Stimulated activated CD4-positive, alpha-beta T cell treated with anti-CD3 and anti-CD28 coated beads, Interleukin-1b, Interleukin-23, amount 100 ng/mL, for 24 hours (primary cell): ENCODE measurements at places on chromosomes 3 and 15.

GRCh38 chr3:29771602-29772001, 490.7 kb downstream of the RBMS3 start:
- DNase-seq = no peak

DNA sequence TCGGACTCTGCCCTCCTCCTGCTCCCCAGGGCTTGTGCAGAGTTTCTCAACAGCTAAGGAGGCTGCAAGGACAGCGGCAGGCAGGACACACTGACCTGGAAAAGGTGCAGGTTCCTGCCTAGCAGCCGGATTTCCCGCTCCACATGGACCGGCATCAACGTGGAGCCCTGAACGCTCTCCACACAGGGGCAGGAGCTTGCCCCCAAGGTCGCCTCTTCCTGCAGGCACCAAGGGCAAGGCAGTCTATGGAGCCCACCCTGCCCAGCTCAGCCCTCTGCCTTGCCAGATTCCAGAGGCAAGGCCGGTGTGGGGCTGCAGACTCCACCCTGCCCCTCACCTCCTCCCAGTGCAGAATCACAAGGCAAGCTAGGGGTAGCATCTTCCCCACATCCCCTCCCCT, 10.7 kb downstream of the PLXNB1 start:
- no peak for DNase-seq

GRCh38 chr3:28322464-28322863, 26.1 kb upstream of the ZCWPW2 start:
- DNase-seq = no peak

- no peak for DNase-seq
Measured at GRCh38 chr3:60000311-60001105, 950.7 kb upstream of the CFAP20DC start.

DNA sequence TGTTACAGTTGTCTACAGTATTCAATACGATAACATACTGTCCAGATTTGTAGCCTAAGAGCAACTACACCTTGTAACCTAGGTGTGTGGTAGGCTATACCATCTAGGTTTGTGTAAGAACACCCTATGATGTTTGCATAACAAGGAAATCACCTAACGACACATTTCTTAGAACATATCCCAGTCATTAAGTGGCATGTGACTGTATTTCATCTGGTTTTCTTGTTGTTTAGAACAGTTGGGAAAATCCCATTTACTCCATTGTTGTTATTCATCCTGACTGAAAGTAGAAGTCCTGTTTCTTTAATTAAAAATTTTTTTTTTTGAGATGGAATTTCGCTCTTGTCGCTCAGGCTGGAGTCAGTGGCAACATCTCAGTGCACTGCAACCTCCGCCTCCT, 31.3 kb downstream of the LRRC28 start:
- no peak for DNase-seq

DNA sequence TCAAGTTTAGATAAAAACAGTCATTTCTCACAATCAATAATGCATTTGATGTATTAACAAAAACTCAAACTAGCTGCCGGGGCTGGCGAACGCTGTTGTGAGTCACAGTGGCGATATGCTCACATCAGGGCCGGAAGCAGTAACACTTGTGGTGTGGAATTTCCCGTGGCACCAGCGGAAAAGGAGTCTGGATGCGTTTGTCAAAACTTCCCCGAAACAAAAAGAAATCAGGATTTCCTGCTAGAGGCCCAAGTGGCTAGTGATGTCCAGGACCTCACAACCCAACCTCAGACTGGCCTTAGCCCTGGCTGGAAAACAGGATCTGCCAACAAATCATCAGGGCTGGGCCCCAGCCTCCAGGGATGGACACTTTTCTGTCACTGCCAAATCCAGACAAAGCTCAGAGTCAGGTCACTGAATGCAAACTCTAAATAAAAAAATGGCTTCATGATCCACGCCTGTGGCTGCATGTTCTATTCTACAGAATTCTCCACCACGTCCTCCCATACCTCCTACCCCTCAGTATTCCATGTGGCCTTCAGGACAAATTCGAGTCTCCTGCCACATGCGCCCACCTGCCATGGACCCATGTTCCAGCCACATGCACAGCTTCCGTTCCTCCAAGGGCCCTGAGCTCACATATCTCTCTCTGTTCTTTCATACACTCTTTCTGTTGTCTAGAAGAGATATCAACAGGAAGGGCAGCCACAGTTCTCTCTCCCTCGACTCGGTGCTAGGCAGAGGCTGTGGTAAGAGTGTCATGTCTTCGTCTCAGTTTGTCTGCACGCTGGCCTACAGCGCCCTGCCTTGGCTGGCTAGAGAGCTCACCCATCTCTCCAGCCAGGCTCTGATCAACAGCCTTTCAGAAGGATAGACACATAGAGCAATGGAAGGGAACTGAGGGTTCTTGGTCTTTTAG, 35.4 kb downstream of the EHD4 start:
- DNase-seq = peak; percentile 62

DNA sequence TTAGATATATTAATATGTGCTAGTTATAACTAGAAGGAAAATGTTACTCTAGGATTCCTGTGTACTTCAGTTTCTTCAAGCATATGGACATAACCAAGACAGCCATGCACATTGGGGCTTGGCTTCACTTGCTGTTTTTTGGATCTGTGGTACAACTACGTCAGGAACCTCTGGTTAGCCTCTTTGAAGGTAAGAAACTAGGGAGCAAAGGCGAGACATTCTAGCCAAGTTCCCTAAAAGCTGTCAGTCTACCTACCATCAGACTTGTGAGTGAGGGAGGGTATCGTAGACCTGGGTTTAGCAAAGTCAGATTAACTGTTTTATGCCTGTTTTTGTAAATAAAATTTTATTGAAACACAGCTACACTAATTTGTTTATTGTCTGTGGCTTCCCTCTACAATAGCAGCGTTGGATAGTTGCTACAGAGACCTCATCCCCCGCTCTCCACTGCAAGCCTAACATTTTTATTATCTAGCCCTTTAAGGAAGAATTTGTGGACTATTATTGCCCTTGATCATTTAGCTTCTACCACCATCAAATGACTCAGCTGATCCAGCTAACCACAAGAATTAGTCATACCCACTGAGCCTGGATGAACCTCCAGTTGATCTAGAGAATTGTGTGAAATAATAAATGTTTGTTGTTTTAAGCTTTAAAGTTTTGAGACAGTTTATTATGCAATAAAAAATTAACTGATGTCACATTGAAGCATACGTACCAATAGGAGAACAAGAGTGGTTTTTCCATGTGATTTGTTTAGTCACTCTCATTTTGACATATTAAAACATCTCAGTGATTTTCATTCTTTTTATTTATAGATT, 58.1 kb downstream of the RSRC1 start:
- DNase-seq = no peak

GRCh38 chr3:90069748-90070147, 962.3 kb downstream of the EPHA3 start:
- DNase-seq = no peak

- DNase-seq = no peak
Measured at GRCh38 chr3:151357463-151357850, 27.1 kb downstream of the P2RY12 start.

- DNase-seq = no peak
Measured at GRCh38 chr15:58139989-58140522, 1.9 kb downstream of the AQP9 start.

DNA sequence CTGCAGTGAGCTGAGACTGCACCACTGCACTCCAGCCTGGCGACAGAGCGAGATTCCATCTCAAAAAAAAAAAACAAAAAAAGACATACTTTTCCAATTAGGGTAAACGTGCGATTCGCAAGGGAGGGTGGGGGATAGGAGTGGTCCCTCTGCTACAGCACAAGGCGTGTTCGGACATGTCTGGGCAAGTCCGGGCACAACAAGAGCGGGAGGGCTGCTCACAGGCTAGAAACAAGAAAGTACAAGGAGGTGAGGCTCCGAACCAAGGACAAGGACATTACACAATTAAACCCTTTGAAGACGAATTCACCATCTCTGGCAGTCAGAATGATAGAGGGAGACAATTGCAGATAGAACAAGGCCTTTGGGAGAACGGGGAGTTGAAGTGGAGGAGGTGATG, 32.2 kb upstream of the BCL2A1 start:
- DNase-seq = no peak

GRCh38 chr15:90358124-90359033, 6.3 kb downstream of the ZNF774 start:
- DNase-seq = no peak

- no peak for DNase-seq
Measured at GRCh38 chr3:29668728-29669127, 387.9 kb downstream of the RBMS3 start.

- no peak for DNase-seq
Measured at GRCh38 chr3:12194669-12195161, 36.0 kb upstream of the TIMP4 start.

DNA sequence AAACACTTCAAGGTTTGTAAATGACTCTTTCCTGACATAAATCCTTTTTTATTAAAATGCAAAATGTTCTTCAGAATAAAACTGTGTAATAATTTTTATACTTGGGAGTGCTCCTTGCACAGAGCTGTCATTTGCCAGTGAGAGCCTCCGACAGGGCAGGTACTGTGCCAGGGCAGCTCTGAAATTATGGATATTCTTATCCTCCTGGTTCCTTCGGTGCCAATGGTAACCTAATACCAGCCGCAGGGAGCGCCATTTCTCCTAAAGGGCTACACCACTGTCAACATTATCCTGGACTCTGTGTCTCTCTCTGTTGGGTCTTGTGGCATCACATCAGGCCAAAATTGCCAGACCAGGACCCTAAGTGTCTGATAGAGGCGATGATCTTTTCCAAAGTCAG, 33.0 kb downstream of the CHDH start:
- DNase-seq = no peak

DNA sequence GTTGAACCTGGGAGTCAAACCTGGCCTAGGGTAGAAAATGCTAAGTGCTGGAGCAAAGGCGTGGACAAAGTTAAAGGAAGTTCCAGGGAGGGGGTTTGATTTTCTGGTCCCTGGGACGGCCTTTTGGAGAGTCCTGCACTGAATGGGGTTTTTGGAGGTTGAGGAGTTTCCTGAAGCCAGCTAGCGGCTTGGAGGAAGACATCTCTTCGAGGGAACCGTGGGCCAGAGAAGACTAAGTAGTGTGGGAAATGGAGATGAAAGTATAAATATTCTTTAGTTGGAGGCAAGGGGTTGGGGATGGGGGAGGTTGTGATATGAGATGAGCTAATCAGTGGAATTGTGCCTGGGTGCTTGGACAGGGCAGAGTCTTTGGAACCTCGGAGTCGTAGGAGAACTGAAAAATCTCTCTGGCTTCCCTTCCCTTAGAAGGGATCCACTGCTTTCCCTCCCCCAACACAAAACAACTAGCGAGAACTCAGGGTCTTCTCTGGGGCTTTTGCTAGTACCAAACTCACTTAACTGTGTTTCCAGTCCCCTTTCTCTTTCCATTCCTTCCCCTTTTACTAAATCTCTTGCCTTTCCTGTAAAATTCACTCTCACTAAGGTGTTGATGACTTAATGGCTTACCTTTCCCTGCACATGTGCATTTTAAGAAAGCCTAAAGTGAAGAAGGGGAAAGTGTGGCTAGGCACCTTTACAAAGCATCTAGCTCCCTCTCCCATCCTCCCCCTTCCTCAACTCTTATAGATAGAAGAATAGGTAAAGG, 1.0 kb downstream of the LPP start:
- DNase-seq = no peak

GRCh38 chr3:49745986-49746385, 22.2 kb upstream of the GMPPB start:
- DNase-seq = no peak

- no peak for DNase-seq
Measured at GRCh38 chr3:71964170-71964569, 179.2 kb upstream of the PROK2 start.

DNA sequence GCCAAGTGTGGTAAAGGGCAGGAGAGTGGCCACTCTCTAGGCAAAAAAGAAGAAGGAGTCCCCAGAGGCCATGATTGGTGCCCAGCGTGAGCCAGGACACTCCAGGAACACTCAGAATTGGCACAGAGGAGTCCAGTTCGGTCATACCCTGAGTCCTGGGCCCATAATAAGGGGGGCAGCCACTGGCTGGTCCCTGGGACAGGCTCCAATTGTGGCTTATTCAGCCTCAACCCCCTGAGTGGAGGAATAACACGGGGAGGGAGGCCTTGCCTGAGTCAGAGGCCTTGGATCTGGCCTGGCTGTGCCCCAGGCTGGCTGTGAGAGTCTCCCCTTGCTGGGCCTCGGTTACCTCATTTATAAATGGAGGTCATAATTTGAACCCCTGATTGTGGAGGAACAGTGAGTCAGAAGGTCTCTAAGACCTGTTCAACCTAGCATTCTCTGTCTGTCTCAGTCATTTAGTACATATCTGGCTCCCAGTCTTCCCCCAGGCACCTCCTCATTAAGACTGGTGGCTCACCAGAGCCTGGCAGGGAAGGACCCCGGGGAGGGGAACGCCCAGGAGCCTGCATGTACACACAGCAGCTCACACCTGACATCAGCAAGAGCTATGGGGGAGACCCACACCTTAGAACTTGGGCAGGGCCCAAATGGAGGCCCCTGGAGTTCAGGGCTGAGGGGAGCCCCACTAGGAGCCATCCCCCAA, 95.9 kb upstream of the ATP2B2 start:
- DNase-seq = no peak

GRCh38 chr15:33226559-33227181, 32.2 kb upstream of the FMN1 start:
- peak; percentile 49 for DNase-seq

GRCh38 chr3:63949005-63949404, 36.8 kb upstream of the SCAANT1 start:
- no peak for DNase-seq

DNA sequence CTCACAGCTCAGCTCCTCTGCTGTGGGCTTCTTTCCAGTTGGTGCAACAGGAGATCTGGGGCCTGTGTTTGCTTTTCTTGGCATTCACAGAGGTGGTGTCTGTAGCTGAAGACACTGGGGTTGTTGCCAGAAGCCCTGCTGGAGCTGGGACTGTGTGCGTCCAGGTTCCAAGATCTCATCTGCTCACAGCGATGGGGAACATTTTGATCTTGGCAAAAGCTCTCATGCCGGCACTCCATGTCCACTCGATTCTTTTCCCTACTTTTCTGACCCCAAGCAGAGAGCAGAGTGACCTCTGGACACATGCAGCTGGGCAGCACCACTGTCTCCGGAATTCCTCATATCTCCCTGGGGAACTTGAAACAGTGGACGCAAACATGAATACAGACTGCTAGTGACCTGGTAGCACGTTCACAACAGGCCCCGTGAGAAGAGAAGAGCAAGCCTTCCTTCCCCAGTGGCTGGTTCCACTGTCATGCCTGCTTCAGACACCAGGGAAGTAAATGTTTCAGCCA, 36.1 kb upstream of the MECOM start:
- DNase-seq = no peak

DNA sequence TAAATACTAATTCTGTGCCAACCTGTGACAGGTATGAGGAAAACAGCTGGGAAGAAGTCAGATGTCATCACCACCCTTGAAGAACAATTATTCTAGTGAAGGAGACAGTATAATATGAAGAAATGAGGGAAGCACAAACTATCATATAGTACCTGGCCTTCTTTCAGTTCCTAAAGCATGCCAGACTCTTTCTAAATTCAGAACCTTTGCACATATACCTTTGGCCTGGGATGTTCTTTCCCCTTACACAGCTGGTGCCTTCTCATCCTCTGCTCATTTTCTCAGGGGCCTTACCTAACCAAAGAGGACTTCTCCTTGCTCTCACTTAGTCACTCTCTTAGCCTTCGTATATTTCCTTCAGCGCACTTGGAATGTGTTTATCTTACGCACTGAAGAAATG, 19.0 kb downstream of the ATOSA start:
- DNase-seq = no peak
